Substantia nigra (tissue), 51 donors: ENCODE measurements at places on chromosomes 3 and 15.

DNA sequence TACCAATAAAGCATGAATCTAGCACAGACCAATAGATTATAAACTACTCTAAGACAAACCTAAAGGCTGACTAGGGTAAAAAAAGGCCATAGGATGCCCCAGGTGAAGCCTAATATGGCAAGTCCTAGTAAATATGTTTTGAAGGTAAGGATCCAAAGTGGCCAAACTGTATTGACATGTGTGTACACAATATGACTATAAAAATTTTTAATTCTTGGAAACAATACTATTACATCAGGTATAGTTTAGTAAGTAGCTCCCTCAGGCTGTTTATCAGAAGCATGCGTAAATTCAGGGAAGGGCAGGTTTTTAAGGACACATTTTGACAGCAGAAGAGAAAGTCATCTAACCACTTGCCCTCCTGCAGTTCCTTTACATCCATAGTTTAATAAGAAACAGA lies 18.8 kb downstream of the GNB4 start:
- DNase-seq, result no peak

- no peak for DNase-seq
These were observed 89.2 kb upstream of the MITF start for GRCh38 chr3:69650066-69650419.

DNA sequence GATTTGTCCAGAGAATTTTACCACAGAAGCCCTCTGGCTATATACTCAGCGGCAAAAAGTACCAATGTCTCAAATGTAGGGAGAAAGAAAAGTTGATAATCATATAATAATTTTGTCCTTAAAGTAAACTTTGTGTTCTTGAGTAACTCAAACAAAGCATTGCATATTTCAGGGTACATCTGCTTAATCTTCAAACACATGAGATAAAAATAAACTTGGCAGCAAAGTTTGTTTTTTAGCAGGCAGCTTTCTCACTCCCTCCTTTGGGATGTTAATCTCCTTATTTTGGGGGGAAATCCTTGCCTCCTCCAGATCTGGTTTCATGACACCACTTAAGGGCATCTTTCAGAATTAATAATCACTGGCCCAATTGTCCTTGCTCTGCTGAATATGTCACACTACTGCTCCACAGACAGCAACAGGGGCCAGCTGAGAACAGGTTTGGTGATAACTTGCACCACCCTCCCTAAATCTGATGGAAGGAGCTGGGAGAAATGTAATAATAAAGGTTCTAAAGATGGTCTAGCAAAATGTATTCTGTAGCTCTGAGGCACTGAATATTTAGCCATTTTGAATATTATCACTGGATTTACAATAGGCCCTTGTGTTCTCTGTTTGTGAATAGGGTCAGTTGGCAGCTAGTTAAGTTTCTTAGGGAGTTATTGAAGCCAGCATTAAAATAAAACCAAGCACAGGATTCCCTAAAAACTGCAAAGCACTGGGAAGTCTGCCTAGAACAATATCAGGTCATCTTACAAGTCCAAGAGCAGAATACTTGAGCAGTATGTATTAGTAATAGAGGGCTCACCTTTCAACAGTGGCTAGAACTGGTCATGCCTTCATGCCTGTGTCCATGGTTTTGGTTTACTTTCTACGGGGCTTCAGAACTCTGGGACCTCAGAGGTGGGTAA lies 79.2 kb downstream of the EFL1 start:
- no peak for DNase-seq

DNA sequence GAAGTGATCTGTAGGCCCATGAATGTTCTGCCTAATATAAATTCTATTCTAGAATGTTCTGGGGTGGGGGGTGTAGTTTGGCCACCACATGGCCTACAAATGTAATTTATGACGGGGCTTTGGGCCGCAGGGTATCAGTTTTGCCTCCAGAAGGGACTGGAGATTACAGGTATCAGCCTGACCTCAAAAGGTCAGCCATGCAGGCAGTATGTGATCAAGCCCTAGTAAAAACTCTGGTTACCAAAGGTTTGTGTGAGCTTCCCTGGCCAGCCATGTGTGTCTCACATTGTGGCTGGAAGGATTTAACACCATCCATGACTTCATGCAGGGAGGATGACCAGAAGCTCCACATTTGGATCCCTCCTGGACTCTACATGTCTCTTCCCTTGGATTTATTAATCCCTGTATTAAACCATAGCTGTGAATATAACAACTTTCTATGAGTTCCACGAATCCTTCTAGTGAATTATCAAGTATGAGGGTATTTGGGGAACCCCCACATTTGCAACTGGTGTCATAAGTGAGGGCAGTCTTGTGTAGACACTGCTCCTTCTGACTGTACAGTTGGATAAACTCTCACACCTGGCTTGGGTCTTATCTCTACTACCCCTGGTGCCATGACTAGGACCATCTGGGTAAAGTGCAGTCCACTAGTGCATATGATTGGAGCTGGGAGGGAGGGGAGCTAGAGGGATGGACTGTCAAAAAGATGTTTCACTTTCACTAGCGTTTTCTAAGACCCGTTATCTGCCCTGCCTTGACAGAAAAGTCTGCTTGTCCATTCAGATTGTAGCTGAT lies 50.0 kb upstream of the RFX7 start:
- DNase-seq, result no peak

- no peak for DNase-seq
These were observed 9.5 kb downstream of the NECTIN3 start for GRCh38 chr3:111081008-111081545.

GRCh38 chr15:69346112-69346511 lies 47.4 kb downstream of the PAQR5 start:
- no peak for DNase-seq

DNA sequence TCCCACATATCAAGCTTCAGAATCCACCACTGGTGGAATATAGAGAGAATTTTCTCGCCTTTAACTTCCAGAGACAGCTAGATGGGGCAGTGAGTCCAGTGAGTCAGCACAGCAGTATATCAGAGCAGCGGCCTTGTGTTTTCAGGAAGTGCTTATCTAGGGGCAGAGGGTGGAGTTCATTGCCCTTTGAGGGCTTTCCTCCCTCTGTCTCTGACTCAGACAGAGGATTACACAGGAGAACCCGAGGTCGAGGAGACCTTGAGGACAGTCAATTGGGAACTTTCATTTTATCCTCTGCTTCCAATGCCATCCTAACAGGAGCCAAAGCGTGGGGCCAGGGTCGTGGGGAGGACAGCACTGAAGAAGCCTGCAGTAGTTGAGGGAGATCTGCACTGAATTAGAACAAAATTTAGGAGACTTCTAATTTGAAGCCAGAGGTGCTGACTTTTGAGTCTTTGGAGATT lies 109.6 kb upstream of the UMPS start:
- no peak for DNase-seq

- peak; percentile 39 for DNase-seq
These were observed 1.8 kb downstream of the RCCD1 start for GRCh38 chr15:90956274-90957030.

GRCh38 chr15:32651229-32651837 lies 9.8 kb downstream of the SCG5 start:
- no peak for DNase-seq

DNA sequence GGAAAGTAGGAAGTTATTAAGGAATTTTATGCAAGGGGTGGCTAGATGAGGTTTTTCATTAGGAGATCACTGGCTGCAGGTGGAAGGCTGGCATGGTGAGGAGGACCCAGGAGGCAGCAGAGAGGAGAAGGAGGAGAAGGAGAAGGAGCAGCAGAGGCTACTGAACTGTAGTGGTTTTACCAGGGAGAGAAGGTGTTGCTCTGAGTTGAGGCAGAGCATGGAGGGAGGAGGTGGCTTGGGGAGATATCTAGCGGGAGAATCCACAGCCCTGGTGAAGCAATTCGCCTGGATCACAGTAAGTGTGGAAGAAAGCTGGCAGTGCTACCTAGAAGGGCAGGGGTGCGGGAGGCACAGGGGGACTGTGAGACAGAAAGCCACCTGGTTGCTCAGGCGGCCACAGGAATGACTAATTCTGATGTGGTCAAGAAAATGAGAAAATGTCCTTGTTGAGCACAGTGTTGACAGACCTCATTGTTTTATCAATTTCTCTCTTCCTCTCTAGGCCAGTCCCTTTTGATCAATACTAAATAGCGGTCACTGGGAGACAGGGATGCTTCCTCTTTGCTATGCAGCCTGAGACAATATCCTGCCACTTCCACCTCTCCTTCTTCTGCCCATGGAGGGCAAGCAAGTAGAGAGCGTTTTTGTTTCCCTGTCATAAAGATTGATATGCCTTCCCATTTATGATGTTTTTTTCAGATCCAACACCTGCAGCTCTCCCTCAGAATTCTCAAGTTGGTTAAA lies 94.6 kb downstream of the EEFSEC start:
- DNase-seq, result no peak

DNA sequence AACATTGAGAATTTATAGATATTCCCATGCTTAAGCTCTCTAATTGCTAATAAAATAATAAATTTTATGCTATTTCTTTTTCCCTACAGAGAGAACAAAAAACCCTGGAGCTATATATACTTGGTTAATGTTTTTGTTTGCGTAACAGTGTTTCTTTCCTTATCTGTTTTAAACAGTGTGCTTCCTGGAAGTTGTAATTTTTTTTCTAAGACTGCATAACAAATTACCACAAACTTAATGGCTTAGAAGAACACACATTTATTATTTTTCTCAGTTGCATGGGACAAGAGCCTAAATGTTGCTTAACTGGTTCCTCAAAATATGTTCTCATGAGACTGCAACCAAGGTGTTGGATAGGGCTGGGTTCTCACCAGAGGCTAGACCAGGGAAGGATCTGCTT lies 49.7 kb upstream of the DPH6 start:
- no peak for DNase-seq

GRCh38 chr15:40146037-40146436 lies 14.8 kb upstream of the BUB1B start:
- no peak for DNase-seq

DNA sequence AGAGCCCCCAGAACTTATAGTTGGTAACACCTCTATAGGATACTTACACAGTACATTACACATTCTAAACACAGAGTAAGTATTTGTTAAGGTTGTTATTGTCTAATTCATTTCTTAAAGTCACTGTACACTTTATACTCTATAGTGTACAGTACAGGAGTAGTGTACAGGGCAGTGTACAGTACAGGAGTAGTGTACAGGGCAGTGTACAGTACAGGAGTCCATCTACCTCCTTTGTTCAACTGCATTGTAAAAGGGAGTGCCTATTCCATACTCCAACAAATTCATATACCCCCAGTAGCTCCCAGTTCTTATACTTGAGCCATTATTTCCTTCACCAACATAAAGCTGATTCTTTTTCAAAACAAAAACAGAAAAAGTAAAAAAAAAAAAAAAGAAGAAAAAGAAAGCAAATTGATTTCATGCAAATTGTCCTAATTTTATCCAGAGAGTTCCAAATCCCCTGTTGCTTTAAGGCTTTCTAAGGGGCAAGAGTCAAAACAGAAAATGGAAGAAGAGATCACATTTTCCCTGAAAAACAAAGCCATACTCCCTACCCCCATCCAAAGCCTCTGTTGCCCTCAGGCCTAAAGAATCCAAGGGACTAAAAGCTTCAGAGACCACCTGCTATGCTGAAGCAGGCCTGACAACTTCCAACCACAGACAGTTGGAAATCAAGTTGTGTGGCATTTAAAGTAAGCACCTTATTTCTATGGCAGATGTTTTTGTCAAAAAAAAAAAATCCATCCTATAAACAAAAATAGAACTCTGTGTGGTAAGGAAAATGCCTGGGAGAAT lies 125.6 kb downstream of the PLCH1 start:
- DNase-seq, result no peak

DNA sequence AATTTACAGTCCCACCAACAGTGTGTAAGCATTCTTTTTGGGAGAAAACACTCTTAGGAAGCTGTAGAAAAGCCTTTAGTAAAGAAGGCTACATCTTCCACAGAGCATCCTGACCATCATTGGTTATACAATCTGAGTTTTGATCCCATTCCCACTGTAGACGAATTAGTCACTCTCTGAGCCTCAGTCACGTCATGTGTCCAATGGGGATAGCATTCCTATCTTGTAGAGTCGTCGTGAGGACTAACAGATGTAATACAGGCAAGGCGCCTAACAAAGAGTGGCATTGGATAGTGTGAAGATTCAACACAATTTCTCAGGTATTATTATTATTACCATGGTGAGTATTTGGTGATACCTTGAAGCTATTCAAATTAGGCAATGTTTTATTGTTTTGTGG lies 44.0 kb upstream of the ALDH1A3 start:
- no peak for DNase-seq

GRCh38 chr15:40290918-40291574 lies 8.2 kb upstream of the ANKRD63 start:
- no peak for DNase-seq

- no peak for DNase-seq
These were observed 18.5 kb upstream of the EID1 start for GRCh38 chr15:48859426-48859825.

- DNase-seq, result no peak
These were observed 105.9 kb upstream of the AKAP13 start for GRCh38 chr15:85274315-85275050.

DNA sequence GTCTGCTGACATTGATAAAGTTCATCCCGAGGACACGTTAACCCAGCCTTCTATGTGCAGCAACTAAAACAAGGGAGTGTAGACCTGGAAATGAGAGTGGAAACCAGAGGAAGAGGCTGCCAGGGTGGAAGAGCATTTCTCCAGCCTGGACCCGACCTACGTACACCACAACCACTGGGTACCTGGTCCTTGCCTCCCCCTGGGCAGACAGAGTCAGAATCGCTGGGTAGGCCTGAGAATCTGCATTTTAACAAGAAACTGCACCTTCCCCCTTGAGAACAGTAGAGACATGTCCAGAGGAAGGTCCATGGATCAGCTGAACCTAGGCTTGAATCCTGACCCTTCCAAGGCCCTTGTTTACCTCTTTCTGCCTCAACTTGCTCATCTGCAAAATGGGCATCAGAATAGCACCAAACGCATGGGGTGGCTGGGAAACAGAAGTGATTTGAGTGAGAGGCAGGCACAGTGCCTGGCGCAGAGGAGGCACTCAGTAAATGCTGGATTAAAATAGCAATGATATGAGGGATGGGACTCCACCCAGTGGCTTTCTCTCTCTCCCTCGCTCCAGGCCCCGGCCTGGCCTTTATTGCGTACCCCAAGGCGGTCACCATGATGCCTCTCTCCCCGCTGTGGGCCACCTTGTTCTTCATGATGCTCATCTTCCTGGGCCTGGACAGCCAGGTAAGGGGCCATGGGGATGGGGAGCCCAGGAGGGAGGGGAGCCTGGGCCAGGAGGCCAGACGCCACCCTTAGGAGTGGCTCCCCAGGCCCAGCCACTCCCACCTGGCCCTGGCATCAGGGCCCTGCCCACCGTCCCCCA lies 66.9 kb upstream of the SLC6A1 start:
- no peak for DNase-seq
